WTC11 (cell line): ENCODE measurements at places on chromosomes 3 and 15.

DNA sequence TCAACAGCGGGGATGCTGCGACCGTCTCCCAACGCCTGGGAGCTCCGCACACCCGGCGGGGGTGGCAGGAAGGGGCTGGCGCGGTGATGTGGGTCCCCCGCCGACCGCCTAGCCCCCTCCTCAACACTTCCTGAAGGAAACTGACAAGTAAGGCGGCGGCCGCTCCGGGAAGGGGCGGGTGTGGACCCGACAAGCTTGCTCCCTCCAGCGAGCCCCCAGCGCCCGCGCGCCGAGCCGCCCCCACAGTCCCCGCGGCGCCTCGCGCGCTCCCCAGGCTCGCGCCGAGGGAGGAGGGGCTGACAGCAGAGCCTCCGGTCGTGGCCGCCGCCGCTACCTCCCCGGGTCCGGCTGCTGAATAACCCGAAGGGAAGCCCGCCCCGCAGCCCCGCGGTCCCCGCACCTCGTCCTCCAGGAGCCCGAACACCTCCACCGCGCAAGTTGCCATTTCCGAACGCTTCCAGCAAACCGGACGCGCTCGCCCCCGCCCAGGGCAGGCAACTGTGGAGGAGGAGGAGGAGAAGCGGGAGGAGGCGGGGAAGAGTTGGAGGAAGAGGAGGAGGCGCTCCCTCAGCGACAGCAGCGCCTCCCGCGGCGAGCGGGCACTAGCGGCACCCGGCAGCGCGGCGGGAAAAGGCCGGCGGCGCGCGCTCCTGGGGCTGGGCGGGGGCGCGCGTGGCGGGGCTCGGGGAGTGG is at the start of gene NEDD4:
Gene NEDD4 (minus strand): TSS at position 502 of the 693 bp plus-strand sequence. CDS start 57 bp downstream, at position 445.
- DNase-seq, result peak; percentile 79

GRCh38 chr3:128873244-128874022 is 6.0 kb upstream of the ACAD9 start:
- DNase-seq, result no peak

DNA sequence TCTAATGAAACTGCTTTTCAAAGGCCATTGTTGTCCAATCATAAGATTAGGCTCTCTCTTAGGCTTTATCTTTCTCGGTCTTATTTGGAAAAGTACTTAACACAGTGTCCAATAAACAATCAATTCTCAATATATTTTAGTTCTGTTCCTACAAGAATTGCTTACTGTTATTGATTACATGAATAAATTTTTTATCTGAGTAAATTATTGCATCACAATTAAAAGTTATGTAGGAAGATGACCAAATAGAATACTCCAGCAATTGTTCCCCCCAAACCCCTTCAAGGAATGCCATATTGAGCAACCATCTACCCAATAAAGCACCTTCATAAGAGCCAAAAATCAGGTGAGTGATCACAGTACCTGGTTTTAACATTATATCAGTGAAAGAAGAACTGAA is 55.0 kb upstream of the RFX7 start:
- DNase-seq, result no peak

- no peak for DNase-seq
Measured at GRCh38 chr3:135081856-135082434, 286.9 kb downstream of the EPHB1 start.

DNA sequence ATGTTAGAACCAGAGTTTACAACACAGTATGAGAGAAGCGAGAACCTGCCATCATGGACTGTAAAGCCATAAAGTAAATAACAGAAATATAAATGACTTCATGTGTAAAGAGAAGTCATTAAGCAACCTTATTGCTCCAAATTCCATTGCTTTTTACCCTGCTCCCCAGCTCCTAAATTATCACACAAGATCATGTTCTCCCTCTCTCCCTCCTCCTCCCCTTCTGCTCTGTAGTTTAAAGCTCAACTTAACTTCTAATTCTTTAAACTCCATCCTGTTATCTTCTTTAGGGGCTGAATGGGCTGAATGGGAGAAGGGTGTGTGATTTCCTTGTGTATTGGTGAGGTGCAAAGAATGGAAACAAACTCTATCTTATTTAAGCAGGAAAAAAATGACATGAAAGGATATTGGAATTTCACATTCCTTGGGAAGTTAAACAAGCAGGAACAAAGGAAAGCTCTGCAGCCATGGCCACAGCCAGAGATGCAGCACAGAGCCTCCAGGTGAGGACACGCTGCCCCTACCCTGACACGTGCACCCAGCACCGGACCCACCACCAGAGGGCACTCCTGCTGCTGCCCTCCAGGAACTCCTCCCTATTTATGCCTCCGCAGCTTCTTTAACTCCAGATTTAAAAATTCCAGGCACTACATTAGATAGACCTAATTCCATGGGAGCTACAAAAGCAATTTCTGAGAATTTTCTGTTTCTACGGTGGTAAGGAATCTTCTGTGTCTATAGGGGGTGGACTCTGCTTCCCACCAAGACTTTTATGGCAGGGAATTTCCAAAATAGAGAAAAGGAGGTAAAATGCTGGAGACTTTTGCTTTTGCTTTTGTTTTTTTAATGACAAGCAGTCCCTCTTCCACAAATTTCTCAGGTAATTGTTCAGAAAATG is 76.9 kb upstream of the ABI3BP start:
- peak; percentile 92 for DNase-seq
